Activated T-cell treated with anti-CD3 and anti-CD28 coated beads, Interleukin-2, amount 50 U/mL, for 72 hours (primary cell): ENCODE measurements at places on chromosomes 12 and 14.

- no peak for DNase-seq
Measured at GRCh38 chr12:109719123-109720022, 5.7 kb downstream of the FAM222A start.

DNA sequence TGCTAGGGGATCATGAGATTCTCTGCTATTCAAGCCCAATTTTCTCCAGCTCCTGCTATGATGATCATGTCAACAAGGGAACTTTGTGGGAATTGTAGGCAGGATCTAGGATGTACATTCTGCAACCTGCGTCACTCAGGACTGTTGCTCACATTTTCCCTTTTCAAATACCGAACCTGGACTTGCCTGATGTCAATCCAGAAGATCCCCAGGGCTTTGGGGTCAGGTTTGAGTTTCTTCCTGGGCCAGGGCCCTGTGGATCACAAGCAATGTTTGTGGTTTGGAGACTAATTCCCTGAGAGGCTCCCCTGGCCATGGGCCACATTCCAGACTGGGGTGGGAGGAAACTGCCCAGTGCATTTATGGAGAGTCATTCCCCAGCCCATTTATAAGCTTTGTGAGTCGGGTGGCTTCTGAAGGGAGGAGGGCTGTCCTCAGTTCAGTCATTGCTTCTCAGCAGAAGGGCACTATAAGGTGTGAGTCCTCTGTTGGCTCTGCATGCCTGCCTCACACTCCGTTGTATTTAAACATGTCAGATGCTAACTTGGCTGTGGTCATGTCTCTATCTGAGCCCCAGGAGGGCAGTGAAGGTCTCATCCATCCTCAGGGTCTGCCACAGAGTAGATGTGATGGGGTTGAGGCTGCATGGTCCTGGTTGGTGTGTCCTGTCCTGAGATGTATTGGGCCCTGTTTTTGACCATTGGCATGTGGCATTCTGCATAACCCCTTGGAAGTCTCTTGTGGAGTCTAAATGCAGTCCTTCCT lies 6.5 kb downstream of the KRT86 start:
- DNase-seq: no peak

GRCh38 chr12:104215638-104216297 lies at the start of gene TXNRD1:
TXNRD1 (plus strand) TSS chr12:104215779; CDS start chr12:104215803, 24 bp downstream.
- DNase-seq: peak; percentile 90

DNA sequence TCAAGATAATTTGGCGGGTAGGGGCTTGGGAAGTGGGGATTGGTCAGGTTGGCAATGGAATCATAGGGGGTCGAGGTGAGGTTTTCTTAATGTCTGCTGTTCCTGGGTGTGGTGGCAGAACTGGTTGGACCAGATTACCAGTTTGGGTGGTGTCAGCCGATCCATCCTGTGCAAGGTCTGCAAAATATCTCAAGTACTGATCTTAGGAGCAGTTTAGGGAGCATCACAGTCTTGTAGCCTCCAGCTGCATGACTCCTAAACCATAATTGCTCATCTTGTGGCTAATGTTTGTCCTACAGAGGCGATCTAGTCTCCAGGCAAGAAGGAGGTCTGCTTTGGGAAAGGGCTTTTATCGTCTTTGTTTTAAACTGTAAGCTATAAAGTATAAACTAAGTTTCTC lies 868.4 kb downstream of the DIO2 start:
- DNase-seq: no peak

DNA sequence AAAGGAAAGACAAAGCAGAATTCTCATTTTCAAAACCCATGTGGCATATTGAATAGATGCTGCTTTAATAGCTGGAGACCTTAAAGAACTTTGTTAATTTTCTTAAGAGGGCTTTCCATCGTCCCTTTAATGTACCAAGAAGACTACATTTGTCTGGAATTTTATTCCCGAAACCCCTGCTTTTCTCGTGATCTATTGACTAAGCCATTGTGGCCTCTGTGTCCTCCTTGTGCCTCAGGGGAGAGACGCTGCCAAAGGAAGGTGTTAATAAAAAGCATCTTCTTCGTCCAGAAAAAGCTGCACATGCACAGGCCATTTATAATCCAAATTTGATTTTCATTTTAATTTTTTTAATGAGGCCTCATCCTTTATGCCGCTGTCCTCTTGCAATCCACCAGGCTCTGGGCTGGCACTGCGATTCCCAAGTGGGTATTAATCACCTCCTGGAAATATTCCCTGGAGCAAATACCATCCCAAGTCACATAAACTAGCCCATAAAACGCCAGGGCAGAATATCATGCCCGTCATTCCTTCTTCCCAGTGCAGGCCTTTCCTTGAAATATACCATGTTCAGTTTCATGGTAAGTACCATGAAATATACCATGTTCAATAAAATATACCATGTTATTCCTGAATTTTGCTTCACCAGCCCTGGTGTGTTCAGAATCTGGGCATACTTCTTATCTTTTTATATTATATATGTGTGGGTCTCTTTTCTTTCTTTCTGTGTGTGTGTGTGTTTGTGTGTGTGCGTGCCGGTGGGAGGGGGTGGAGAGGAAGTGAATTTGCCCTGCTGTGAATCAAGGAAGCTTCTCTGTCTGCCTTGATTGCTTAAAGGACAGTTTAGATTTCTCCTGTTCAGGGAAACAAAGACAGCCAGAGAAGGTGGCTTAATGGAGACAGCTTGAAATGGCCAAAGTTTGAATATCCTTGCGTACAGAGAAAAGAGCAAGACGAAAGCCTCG lies 147.6 kb downstream of the PHETA1 start:
- DNase-seq: no peak

DNA sequence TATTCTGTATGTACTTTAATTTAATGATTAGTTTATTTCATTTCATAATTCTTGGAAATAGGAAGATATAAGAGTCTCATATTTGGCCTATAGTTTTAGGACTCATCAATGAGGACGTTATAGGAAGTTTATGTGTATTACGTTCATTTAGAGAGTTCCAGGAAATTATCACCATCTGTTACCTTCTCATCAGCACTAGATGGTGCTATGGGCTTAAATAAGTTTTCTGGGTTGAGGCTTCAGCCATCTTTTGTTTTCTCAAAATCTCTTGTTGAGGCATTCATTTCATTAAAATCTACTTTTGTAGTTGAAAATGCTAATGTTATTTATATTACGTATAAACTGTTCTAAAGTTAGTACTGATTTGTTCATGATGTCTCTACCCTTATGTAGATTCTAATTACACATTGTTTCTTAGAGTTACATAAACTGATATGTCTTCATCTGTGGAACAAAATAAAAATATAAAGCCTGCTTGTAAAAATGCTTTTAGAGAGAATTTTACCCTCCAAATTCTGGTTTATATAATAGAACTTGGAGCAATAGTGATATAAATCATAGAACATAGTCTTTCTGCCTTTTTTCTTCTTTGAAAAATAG lies 89.2 kb downstream of the CFAP54 start:
- peak; percentile 6 for DNase-seq

DNA sequence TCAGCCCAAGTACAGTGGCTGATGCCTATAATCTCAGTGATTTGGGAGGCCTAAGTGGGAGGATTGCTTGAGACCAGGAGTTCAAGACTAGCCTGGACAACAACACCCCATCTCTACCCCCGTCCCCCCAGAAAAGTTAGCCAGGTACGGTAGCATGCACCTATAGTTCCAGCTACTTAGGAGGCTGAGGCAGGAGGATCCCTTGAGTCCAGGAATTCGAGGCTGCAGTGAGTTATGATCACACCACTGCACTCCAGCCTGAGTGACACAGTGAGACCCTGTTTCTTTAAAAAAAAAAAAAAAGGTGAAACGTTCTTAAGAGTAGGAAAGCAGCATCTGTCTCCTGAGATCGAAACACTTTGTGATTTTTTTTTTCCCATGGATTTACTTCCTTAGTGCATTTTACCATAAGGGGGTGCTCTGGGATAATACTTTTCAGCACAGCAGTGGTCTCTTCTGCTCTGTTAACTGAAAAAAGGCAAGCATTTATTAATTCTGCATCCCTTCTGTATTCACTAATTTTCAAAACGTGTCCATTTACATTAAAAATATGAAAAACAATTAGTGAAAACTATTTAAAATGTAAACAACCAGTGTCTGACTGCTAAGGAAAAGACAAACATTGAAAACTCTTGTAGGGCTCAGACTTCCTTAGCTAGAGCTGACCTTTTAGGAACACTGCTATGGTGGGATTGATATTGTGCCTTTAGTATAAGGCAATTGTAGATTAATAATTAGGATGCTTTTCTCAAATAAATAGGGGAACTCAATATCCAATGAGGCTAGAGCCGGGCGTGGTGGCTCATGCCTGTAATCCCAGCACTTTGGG lies 31.2 kb upstream of the USP44 start:
- no peak for DNase-seq

GRCh38 chr12:118356809-118357256 lies 15.9 kb downstream of the TAOK3 start:
- DNase-seq: no peak

DNA sequence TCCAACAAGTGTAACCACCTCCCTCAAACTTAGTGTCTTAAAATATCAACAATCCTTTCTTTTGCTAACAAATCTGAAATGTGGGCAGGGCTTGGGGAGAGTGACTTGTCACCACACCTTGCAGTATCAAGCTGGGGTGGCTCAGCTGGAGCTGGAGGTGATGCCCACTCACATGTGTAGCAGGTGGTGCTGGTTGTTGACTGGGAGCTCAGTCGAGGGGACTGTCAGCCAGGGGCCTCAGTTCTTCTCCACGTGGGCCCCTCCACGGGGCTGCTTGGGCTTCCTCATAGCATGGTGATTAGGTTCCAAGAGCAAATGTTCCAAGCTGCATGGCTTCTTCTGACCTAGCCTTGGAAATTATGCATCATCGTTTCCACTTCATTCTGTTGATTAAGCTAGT lies 32.6 kb upstream of the ESRRB start:
- DNase-seq: no peak
